ENCODE measurements at places on chromosomes 5 and 9.
A peak's percentile ranks its signal among the peaks of the same experiment; 100 is the strongest.

DNA sequence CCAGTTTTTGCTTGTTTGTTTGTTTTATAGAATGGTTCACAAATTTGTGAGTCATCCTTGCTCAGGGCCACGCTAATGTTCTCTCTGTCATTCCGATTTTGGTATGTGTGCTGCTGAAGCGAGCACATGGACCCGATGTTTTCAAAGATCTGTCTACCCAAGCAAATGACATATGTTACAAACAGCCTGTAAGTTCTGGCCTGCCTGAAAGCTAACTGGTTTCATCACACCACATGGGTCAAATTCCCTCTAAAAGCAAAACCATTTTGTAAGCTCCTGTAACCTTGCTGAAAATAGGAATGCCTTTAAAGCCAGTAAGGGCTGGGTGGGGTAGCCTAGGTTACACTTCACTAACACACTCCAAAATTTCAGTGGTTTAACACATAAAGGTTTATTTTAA lies 25.4 kb downstream of the DMRT3 start:
- no peak for DNase-seq

- no peak for DNase-seq
These were observed 113.4 kb upstream of the ASTN2 start for GRCh38 chr9:117528225-117528624.

GRCh38 chr5:122701640-122702523 lies 73.0 kb upstream of the SNX2 start:
- no peak for DNase-seq

DNA sequence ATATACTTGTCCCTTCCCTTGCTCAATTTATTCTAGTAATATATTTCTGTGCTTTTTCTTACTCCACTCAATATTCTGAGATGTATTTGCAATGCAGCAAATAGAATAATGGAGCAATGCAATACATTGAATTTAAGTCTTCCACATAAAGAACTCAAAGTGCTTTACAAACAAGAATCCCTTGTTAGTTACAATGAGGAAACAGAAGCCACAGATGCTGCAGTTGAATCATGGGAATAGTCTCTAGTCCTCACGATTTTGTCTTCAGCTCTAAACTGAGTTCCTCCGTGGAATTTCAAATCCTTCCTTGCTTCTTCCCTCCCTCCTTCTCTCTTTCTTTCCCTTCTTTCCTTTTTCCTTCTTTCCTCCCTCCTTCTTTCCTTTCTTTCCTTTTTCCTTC lies 12.5 kb upstream of the TAS2R1 start:
- no peak for DNase-seq

DNA sequence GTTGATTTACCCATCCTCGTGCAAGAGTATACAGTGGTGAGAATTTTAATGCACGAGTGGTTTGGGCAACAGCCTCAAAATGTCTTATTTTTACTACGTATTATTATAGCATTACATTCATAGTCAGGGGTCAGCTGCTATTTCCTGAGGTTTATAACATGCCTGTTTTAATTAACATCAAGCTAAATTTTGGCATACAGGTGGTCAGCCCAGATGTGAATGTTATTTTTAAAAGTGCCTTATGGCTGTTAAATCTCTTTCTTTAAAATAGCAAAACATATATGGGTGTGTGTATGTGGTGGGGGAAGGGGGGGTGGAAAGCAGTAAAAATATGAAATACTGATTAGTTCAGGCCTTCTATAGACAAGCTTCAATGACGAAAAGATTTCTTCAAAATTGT lies 424.5 kb upstream of the CLINT1 start:
- no peak for DNase-seq

- DNase-seq, result no peak
These were observed 52.0 kb downstream of the FYB1 start for GRCh38 chr5:39167141-39167971.

- peak; percentile 30 for DNase-seq
These were observed 5.5 kb downstream of the B4GALT1 start for GRCh38 chr9:33161589-33162132.

- no peak for DNase-seq
These were observed 36.2 kb upstream of the PTCH1 start for GRCh38 chr9:95552814-95553546.

- no peak for DNase-seq
These were observed 21.9 kb downstream of the POLR1E start for GRCh38 chr9:37507566-37508134.
